GM12891 (cell line): ENCODE measurements at places on chromosomes 1 and 21.

DNA sequence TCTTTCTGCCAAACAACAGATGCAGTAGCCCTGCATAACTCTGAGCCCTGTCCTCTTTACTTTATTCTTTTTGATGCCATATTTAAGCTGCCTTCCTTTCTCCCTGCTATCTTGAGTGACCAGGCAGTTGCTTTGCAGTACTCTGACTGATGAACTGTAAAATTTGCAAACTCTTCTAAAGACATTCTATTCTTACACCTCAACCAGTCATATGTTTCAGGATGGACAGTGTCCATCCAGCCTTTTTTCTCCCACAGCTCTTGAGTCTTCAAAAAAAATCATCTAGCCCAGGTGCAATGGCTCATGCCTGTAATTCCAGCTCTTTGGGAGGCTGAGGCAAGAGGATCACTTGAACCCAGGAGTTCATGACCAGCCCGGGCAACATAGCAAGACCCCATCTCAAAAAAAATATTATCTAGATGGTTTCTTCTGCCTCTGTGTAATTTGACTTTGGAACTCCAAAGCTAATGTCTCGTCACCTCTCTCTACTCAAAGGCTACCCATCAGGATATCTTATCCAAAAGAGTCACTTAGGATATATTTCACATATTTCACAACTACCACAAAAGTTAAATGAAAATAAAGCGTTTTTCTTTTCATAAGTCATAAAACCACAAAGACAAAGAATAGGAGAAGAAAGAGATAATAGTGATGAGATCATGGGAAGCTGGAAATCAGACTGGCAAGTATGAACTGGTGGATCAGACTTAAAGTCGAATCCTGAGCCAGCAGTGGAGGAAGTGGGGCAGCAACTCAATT is 54.6 kb upstream of the IPO9 start:
- no peak for DNase-seq

DNA sequence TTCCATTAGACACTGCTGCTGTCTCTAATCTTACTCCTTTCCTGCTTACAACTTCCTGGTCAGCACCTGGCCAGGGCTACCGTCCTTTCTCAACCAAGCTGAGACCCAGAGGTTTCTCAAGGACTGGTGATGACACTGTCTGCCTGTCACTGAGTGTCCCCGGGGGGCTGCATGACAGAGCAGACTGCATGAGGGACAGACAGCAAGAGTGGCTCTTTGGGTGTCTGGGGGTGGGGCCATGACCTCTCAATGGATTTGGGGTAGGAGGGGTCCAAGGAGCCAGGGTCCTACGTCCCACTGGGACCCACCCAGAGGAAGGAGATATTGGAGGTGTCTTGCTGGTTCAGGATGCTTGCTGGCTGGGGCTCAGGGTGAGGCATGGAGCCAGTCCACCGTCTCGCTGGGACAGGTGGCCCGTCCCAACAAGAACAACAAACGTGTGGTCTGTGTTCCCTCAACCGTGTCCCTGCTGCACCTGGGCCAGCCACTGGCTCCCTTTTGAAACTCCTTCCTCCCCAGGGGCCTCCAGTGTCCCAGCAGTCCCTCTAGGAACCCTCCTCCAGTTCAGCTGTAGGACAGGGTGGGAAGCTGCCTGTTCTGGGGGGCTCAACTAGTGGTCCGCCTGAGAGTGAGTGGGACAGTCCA is 344.6 kb upstream of the AJAP1 start:
- DNase-seq, result no peak

DNA sequence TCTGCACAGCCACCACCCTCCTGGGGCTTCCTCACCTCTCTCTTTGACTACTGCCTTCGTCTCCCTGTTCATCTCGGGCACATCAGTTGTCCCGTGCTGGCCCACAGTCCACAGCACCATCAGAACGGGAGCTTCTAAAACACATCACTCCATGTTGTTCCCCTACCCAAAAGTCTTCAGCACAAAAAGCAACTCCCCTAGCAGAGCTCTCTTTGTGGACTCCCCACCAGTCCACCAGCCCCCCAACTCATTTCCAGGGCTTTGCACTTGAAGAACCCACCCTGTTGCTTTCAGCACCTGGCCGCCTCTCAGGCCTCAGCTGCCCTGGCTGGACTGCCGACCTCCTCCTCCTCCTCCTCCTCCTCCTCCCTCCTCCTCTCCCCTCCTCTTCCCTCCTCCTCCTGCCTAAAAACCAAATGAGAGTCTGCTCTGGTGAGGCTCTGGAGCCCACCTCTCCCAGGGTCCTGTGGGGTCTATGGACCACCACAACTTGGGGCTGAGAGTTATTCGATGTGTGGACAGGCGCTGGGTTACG is 251.2 kb upstream of the VAMP3 start:
- no peak for DNase-seq

DNA sequence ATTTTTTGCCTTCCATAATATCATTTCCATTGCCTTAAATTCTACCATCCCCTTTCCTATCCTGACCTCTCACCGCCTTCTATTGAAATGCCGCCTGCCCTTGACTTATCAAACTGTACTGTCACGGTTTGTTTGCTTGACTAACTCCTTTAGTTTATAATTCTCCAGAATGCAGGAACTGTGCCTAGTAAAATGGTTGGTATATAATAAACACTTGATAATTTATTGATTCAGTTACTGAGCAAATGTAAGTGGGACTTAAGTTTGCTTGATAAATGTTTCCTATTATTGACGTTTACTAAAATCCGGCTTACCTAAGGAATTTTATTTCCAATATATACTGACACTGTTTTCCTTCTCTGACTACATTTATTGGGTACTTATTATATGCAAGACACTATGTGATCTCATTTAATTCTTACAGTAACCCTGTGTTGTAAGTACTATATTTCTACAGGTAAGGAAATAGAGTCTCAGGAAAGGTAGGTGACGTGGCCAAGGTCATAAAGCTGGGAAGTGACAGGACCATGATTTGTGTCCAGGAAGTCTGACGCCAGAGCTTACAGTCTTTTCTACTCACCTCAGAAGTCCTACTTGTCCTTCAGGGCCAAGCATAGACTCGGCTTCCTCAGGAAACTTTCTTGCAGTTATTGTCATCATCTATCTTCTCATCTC is 35.7 kb downstream of the DPT start:
- no peak for DNase-seq

GRCh38 chr1:184788970-184789369 is 34.3 kb upstream of the EDEM3 start:
- no peak for DNase-seq

- no peak for DNase-seq
These were observed 55.8 kb upstream of the SELENON start for GRCh38 chr1:25744140-25744581.

DNA sequence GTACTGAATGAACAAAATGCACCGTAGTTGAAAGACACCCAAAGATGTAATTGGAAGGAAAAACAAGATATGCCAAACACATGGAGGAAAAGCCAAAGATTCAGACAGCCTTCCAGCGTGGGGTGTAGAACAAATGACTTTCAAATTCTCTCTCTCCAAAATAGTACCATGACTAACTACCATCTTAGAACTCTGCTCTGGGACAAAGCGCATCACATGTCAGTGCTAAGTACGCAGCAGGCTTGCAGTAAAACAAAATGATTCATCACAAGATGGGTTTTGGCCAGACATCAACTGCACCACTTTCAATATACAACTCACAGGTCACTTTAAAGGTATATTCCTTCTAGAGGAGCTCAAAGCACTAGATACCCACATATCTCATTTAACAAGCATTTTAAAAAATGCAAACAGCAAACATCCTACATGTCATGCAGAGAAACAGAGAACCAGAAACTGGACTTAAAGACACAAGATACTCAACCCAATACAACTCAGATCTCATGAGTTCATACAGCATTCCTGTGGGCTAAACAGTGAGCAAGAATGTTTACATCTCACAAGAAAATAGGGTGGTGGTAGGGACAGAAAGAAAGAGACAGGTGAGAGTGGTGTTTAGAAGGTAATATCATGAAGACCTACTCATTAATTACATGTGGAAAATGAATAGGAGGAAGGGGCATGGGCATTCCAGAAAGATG is 75.7 kb downstream of the BCAR3 start:
- no peak for DNase-seq

DNA sequence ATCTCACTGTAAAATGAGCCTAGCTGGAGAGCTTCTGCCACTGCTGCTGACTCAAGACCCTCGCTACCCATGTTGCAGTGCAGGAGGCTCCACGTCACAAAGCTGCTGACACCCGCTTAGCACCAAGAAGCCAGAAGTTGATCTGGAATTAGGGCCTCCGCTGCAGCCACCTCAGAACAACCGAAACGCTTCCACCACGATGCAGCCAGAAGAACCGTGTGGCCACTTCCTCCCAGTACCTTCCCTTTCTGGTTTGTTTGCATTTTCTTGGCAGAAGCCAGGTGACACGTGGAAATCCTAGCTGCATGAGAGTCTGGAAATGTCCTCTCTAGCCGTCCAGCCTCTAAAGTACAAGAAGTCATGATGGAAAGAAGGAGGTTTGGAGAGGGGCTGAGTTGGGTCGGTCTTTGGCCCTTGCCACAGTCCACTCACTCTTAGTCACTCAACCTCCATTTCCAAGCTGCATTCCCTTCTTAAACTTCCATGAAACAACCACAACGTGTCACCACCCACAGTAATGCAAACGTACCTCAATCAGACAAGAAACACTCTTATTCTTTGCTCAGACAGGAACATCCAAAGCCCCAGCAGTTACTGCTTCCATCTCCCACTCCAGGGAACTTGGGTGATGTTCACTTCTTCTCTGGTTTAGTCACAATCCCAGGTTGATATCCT is 10.0 kb upstream of the CDA start:
- no peak for DNase-seq

DNA sequence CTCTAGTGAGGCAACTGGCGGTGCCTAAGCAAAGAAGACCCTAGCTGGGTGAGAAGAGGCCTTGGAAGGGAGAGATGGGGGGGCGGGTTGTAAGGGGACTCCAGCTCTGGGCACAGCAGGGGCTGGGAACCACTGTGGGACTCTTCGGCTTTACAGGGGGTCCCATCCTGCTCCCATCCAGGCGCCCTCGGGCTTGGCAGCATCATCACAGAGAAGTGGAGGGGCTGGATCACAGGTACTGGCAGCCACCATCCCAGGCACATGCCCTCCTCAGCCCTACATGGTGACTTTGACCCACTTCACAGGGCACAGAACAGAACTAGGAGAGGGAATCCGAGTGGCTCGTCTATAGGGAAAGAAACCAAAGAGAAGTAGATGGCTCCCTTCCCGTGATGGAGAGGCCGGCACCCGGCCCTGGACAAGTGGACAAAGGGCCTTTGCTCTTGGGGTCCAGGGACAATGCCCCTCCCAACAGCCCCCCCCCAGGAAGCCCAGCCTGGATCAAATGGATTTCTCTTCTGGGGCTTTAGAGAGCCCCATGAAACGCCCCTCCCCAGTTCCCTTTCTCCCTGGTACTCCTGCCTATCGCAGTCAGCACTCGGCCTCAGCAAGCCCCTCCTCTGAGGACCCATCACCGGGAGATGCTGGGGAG is 54.0 kb upstream of the ECE1 start:
- DNase-seq, result no peak

GRCh38 chr1:32716312-32717148 is 14.0 kb upstream of the SYNC start:
- DNase-seq, result peak; percentile 82

DNA sequence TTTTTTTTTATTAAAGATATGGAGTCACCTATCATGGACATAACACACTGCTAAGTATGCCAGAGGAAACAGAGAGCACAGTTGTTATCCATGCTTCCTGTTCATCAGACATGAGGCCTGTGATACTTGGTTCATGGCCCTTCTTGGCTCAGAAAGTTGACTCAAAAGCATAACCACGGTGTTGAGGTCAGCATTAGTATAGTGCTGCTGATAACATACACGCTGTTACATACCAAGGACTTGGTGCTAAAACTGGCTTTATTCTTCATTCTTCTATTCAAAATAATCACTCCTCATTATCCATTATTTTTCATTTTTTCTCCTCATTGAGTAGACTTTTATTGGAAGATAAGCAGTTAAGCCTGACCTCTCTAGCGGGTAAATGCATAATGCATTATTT is 464.1 kb downstream of the ADGRL2 start:
- no peak for DNase-seq

DNA sequence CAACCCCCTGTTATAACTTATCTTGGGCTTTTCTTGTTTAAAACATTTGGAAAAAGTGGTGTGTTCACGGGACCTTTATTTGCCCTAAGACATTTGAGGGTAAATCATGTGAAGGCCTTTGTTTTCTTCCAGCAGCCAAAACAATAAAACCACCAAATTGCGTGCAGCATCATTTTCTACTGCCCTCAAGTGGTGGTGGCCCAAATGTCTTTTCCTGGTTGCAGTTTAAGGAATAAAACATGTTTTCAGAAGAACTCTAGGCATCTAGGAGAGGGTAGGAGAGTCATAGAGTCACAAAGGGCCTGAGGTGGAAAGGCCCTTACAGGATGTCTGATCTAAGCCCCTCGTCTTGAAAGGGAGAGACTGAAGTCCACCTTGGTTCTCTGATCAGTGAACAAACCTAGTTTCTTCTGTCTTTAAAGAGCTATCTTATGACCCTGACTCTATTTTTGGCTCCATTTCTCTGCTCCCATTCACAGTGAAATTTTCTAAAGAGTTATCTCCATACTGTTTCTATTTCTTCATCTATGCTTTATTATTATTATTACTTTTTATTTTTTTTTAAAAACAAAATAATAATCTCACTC is 16.0 kb upstream of the EPS15 start:
- DNase-seq, result no peak

GRCh38 chr1:78004719-78005447 is at the start of gene DNAJB4:
TSS of gene DNAJB4 (plus strand) at chr1:78004939. CDS start at chr1:78005111, 172 bp downstream.
- DNase-seq, result peak; percentile 31

DNA sequence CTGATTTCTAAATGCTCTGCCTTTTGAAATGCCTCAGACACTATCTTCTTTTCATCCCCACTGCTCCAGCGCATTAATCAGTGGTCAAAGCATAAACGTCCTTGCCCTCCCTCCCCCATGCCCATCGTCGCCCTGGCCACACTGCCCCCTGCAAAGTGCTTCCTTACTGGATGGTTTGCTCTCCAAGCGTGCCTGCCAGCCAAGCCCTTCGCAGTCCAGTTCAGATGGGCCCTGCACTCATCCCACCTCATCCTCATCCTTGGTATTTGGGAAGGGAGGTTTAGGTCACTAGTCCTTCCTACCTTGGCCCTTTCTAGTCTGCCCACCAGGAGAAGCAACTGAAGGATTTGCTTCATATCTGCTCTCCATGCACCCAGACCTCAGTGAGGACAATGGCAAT is 3.1 kb downstream of the GJA4 start:
- no peak for DNase-seq
